DMS79 treated with DMSO at 0.1 percent for 48 hours (cell line): ENCODE measurements at places on chromosomes 3 and 15.

- DNase-seq = no peak
Measured at GRCh38 chr15:64246364-64247189, 83.8 kb upstream of the PPIB start.

DNA sequence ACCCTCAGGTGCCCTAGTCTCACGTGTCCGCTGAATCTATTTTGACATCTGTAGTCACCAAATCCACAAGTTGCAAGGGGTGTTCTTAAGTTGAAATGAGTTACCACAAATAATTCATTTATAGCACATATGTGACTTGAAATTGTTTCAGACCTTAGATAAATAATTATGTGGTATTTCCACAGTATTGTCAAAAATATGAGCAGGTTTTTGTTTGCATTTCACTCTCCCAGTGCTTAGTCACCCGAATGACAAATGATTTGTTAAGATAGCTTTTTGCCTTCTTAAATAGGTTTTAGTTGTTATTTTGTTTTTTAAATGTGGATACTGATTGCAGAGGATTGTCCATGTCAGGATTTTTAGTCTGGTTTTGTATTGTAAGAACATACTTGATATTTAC lies 2.6 kb downstream of the MFSD1 start:
- no peak for DNase-seq

GRCh38 chr15:77042955-77043920 lies 27.7 kb downstream of the TSPAN3 start:
- DNase-seq = no peak

DNA sequence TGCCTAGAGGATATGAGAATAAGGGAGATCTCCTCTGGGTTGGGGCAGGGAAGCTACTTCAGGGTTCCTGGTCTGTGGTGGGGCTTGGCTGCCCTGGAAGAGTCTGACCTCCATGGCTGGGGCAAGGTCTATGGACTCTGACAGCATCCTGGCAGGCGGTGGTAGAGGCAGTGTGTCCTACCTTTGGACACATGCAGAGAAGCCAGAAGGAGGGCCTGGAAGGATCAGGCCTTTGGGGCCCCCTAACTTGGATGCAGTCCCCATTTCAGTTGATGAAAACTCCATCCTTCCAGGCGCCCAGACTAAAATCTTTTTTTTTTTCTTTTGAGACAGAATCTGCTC lies 10.4 kb downstream of the SPTBN5 start:
- DNase-seq = no peak

- no peak for DNase-seq
Measured at GRCh38 chr3:115922681-115923347, 299.5 kb downstream of the GAP43 start.

GRCh38 chr3:136632625-136633081 lies 119.5 kb downstream of the STAG1 start:
- no peak for DNase-seq

GRCh38 chr3:30658328-30659052 lies 52.1 kb downstream of the TGFBR2 start:
- DNase-seq = no peak

DNA sequence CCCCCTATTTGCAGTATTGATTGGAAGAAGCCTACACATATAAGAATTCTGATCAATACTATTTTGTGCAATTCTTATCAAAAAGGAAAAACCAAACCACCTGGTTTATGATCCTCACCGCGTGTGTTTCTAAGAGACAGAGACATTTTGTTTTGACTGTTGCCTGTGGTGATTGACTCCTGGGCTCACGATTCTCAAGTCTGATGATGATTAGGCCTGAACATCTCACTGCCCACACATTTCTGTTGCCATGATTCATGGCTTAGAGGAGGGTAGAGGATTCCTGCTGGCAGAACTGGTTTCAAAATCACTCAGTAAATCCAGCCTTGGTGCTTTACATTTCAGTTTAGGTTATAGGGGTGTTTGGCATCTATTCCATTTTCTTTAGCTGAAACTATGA lies 88.3 kb upstream of the UBE3A start:
- DNase-seq = no peak

GRCh38 chr3:195836476-195837135 lies 24.9 kb upstream of the MUC4 start:
- no peak for DNase-seq

- no peak for DNase-seq
Measured at GRCh38 chr15:75671730-75672602, 24.3 kb downstream of the SNX33 start.

GRCh38 chr3:78178740-78179363 lies 1139.0 kb downstream of the ROBO2 start:
- no peak for DNase-seq
